ENCODE measurements at places on chromosomes 6 and 20.
A peak's percentile ranks its signal among the peaks of the same experiment; 100 is the strongest.

DNA sequence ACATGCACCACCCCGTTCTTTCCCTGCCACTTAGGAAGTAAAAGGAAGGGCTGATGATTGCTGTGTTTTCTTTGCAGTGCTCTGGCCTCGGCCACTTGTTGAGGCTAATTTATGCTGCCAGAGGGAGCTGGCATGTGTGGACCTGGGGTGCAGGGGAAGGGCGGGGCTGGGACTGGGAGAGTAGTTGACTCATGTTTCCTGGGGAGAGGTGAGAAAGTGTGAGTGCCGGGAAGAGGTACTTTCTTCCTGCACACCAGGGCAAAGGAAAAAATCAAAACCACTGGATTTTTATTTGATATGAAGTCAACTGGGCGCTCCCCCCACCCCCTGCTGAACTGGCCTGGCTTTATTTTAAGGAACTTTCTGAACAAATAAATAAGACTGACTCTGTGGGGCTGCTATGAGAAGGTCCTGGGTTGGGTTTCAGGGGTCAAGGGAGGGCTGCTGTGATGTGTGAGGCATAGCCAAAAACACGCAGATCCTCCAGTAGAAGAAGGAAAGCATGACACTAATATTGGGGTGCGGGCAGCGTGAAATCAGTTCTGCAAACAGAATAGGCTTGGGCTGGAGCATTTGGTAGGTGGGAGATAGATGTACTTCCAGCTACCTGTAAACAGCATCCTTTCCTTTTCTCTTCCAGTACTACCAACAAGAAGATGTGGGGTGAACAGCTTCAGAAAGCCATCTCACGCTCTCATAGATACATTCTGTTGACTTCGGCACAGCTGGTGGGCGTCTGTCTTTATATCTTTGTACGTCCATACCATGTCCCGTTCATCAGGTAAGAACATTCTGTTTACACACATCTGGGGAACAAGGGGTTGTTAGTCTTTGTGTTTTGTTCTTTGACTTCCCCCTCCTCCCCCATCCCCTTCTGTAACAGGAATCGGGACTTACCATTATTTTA lies 87.5 kb downstream of the SYNJ2 start:
- DNase-seq, result no peak

DNA sequence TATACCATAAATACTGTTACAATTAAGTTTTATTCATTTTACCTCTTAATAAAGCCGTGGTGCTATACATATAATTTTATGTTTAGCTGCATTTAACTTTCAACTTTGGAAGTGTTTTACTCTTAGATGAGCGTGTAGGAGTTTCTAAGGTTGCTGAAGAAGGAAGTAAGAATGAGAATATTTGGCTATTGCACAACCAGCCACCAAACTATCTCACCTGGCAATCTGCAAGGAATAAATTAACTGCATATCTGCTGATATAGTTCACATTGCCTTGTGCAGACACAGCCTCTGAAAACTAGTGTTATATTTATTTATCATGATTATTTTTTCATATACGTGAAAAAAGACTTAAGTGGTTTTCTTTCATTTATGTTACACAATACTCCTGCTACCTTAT lies 230.4 kb downstream of the PLCB1 start:
- no peak for DNase-seq

GRCh38 chr20:23205211-23205610 lies 119.1 kb upstream of the CD93 start:
- DNase-seq, result no peak

DNA sequence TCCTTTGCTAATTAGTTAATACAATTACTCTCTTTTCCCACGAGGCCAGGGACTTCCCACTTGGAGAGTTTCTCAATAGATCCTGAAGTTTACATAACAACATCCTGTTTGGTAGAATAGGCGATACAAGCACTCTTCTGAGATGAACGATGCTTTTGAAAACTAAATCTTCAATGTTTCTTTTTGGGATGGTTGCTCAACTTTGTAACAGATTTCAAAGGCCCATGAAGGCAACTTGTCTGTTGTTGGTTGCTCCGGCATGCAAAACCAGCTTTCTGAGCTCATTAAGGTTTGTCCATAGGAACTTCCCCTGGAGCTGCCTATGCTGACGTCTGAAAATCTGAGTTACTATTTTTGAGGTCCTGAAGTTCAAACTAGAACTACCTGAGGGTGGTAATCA lies 25.9 kb upstream of the ROS1 start:
- DNase-seq, result no peak

- DNase-seq, result peak; percentile 67
Measured at GRCh38 chr6:154928325-154928922, 66.7 kb upstream of the TIAM2 start.

GRCh38 chr6:5580736-5581581 lies 319.6 kb downstream of the FARS2 start:
- DNase-seq, result no peak

DNA sequence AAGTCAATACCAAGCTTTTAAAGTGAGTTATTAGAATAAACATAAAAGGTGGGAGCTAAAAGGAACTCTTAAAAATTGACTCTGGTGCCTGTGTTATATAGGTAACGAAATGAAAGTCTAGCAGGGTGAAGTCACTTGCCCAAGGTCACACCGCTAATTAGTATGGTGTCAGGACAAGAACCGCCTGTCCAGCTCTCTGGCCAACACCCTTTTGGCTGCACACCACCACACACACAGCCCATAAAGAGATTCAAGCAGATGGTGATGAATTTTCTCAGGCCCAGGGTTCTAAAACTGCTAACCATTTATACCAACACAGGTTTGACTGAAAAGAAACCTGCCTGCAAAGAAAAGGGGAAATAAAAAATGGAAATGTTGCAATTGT lies 20.2 kb downstream of the GFOD1 start:
- DNase-seq, result no peak

- peak; percentile 68 for DNase-seq
Measured at GRCh38 chr6:43454290-43454695, 1.1 kb downstream of the DLK2 start.

DNA sequence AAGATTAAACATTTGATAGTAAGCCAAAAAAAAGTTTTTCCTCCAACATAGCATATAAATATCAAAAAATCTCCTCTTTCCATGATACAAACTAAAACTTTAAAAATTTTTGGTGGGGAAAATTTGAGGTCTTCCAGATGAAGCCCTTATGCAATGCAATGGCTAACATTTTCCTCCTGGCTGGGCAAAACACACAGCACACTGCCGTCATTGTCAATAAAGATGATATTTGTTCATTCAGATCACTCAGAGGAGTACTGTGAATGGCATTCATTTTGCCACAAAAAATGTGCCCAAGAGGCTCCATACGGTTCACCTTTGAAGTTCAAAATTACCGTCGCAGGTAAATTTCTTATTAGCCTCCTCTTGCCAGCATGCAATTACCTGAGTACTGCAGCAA lies 33.9 kb upstream of the FBXO9 start:
- no peak for DNase-seq

GRCh38 chr20:64149809-64150560 lies 14.3 kb upstream of the MYT1 start:
- no peak for DNase-seq

- no peak for DNase-seq
Measured at GRCh38 chr20:48006036-48006833, 221.0 kb upstream of the SULF2 start.

- no peak for DNase-seq
Measured at GRCh38 chr6:64672131-64672530, 1034.9 kb downstream of the EYS start.

DNA sequence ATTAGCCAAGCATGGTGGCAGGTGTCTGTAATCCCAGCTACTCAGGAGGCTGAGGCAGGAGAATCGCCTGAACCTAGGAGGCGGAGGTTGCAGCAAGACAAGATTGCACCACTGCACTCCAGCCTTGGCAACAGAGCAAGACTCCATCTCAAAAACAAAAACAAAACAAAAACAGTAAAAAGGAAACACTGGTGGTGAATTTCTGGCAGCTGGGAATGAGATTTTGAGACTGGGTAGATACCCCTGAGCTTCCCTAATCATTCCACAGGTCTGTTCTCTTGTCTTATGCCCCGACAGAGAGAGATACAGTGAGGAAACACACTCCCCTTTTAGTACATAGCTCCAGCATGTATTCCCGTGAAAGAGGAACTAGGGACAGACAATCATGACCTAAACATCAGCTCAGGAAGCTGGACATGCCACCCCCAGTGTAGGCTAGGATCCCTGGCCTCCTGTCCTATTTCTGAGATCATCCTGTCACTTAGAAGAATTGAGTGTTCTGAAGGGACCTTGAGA lies 9.6 kb downstream of the MAN1A1 start:
- no peak for DNase-seq
